Stimulated activated CD4-positive, alpha-beta T cell treated with anti-CD3 and anti-CD28 coated beads, TNF-alpha, amount 100 ng/mL, for 4 hours (primary cell): ENCODE measurements at places on chromosomes 12 and 14.

DNA sequence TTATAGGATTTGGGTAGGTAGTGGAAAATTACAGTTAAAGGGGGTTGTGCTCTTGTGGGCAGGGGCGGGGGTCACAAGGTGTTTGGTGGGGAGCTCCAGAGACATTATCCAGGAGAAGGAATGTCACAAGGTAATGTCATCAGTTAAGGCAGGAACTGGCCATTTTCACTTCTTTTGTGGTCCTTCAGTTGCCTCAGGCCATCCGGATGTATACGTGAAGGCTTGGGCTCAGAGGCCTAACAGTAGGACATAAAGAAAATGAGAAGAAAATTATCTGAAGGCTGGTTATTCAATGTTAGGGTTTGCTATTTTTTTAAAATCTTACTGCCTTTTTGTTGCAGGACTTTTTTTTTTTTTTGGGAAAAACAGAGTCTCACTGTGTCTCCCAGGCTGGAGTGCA lies 2.5 kb upstream of the PSEN1 start:
- no peak for DNase-seq

- no peak for DNase-seq
Observed at GRCh38 chr12:76183459-76184186, 99.1 kb upstream of the NAP1L1 start.

DNA sequence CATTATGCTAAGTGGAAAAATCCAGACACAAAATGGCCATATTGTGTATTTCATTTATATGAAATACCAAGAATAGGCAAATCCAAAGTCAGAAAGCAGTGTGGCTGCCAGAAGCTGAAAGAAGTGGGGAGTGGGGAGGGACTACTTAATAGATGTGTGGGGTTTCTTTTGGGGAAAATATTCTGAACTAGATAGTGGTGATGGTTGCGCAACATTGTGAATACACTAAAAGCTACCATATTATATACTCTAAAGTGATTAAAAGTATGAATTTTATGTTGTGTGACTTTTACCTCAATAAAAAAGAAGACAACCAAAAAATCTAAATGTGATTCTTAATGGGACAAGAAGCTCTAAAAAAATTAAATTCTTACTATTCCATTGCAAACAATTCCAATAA lies 272.6 kb downstream of the DAD1 start:
- DNase-seq = no peak

DNA sequence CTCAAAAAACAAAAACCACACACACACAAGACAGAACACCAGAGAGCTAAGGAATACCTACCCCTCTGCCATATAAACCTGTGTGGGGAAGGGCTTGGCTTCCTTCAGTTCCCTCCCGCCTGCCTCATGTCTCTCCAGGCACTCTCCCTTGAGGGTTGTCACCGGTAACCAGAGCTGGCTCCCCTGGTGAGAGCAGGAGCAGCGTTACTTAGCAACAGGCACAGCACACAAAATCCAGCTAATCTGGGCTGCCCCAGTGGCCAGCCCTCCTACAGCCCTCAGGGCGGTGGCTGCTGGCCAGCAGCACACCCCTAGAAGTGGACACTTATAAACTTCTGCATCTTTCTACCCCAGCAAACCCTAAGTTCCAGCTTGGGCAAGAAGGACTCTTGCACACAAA lies 21.6 kb upstream of the NR4A1 start:
- DNase-seq = no peak

- peak; percentile 33 for DNase-seq
Observed at GRCh38 chr14:76926521-76927251, 100.5 kb downstream of the LRRC74A start.

DNA sequence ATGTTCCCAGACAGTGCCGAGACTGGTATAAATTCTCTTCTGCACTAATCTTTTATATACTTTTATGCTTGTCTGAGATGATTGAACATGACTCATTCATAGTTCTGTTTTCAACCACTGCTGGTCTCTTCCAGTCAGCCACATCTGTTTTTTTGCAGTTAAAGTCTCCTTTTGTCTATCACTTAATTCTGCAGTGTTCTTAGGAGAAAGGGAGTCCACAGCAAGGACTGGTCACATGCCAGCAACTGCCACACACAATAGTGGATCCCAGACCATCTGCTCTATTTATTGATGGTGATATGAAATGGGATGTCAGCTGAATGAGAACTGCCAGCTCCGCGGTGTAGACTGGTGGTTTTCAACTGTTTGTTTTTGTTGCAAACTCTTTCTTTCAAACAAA lies 379.8 kb downstream of the MED13L start:
- DNase-seq = no peak

DNA sequence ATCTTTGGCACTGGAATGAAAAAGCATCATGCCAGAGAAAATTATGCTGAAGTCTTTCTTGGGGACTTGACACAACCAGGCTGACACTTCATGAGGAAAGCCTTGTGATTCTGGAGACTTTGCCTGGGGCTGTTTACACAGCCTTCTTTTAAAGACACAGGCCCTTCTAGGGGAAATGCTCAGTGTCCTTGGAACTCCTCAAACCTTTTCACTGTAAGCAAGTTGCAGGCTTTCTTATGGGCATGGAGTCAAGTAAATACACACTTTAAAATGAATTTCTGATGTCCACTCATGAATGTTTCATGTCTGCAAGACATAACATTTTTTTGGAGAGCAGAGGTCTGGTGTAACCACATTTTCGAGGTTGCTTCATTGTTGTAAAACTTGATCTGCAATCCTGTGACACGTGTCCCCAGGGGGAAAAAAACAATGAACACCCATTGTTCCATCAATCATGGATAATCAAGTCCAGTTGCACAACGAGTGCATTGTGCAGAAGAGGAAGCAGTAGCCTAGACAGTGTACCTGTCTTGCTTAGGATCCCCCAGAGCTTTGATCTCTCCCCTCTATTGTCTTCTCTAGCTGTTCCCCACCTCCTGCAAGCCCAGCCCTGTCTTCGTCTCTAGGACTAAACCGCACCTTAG lies 155.1 kb upstream of the PRICKLE1 start:
- no peak for DNase-seq

GRCh38 chr14:68965261-68965761 lies 13.8 kb downstream of the ACTN1 start:
- DNase-seq = no peak

GRCh38 chr12:5459051-5459782 lies 27.3 kb downstream of the NTF3 start:
- no peak for DNase-seq

DNA sequence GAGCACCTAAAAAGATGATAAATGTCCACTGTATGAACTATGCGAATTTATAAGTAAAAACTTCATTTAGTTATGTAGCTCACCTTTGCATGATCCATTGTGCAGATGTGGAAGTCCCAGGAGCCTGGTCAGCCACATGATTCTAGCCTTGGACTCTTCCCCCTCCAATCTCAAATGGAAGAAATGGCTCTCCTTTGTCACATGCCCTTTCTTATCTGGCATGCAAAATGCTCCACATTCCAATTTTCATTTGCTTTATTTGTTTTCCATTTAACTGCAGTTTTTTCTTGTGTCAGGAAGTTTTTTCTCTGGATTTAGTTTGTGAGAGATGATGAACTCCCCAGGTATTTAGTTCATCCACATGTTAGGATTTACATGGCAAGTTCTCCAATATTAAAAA lies 73.8 kb downstream of the DYRK2 start:
- DNase-seq = no peak

DNA sequence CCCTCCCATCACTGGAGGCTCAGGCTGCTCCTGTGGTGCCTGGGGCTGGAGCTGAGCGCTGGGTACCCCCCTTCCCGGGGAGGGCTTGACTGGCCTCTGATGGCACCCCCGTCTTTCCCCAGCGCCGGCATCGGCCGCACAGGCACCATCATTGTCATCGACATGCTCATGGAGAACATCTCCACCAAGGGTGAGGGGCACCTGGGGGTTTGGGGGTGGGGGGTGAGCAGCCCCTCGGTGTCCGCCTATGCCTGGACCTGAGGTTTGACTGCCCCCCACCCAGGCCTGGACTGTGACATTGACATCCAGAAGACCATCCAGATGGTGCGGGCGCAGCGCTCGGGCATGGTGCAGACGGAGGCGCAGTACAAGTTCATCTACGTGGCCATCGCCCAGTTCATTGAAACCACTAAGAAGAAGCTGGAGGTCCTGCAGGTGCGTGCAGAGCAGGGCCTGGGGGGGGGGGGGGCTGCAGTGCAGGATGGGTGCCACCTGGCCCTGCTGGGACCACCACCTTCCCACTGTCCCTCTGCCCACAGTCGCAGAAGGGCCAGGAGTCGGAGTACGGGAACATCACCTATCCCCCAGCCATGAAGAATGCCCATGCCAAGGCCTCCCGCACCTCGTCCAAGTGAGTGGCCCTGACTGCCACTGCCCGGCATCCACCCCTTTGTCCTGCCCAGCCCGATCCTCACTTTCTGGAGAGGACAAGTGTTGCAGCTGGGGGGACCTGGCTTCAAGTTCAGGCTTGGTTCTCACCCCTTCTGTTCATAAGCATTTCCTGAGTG lies 8.8 kb downstream of the PTPN6 start:
- DNase-seq = no peak

DNA sequence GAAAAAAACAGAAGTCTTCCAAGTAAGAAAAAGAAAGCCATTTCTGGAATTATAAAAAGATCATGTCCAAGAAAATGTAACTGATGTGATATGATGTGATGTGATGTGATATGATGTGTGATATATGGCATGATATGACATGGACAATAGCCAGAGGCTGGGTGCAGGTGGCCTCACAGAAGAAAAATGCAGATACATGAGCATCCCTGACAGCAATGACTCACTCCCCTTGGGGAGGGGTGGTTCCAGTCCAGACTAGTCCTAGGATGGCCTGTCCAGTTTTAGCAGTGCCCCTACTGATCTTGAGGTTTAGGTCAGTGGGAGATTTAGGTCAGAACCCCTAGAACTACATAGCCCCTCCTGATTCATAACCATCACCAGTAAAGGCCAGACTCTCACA lies 3.5 kb upstream of the RHOJ start:
- no peak for DNase-seq

- no peak for DNase-seq
Observed at GRCh38 chr14:49692193-49692757, 645 bp upstream of the KLHDC1 start.
